ENCODE measurements at places on chromosomes 16 and 17.

- no peak for DNase-seq
Observed at GRCh38 chr17:27888067-27888466, 5.1 kb downstream of the LYRM9 start.

DNA sequence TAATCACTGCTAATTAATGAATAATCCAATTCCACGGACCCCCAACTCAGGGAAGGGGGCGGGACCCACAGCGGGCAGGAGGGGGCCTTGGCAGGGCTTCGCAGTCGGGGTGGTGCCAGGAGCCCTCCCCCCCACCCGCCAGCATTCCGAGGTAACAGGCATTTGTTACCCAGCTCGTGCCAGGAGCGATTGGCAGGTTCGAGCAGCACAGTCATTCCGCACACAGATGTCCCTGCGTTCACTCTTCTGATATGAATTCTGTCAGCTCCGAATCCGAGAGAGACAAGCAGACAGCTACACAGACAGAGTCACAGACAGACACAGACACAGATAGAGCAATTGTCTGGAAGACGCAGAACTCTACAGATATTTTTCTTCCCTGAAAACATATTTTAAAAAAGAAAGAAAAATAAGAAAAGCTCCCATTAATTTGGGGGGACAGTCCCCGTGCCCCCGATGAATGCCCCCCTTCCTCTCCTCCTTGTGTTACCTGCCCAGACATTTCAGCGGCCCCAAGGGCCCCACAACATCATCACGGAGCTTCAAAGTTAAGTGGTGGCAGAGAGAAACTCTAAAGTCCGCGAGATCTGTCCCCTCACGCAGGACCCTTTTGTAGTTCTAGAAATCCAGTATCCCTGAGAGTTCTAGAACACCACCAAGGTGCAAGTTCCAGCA, 10.2 kb downstream of the NEUROD2 start:
- DNase-seq = no peak

- no peak for DNase-seq
Observed at GRCh38 chr17:6752068-6752909, 3.6 kb upstream of the XAF1 start.

- no peak for DNase-seq
Observed at GRCh38 chr16:84957792-84958191, 53.5 kb downstream of the ZDHHC7 start.

- no peak for DNase-seq
Observed at GRCh38 chr17:50721194-50722010, 2.0 kb downstream of the LUC7L3 start.

DNA sequence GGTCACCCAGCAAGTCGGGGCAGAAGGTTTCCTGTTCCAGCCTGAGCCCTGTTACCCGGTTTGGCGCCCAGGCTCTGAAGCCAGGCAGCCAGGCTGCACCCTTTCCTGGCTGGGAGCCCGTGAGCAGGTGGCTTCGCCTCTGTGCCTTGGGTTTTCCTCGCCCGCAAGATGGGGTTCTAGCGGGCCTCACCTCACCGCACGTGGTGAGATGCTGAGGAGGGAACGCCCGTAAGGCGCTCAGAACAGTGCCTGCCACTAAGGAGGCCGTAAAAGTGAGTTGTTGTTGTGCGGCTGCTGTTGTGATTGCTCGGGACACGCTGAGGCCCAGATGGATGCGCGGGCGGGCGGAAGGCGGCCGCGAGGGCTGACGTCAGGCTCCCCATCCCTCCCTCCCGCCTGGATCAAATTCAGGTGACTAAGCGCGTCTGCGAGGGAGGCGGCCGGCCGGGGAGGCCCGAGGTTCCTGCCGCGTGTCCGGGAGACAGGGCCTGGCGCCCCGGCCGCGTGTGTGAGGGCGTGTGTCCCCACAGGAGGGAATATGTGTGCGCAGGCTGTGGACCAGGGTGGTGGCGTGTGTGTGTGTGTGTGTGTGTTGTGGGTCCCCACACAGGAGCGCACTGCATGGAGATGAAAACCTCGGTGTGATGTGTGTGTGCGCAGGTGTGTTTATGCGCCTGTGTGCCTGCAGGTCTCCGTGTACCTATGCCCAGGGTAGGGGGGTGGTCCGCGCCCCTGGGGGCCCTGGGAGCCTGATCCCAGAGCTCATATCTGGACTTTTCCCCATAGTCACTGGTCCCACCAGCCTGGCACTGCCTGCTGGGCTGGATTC, 4.3 kb downstream of the CAMKK1 start:
- no peak for DNase-seq

GRCh38 chr17:76672270-76672851, 28.8 kb upstream of the ST6GALNAC1 start:
- DNase-seq = no peak

DNA sequence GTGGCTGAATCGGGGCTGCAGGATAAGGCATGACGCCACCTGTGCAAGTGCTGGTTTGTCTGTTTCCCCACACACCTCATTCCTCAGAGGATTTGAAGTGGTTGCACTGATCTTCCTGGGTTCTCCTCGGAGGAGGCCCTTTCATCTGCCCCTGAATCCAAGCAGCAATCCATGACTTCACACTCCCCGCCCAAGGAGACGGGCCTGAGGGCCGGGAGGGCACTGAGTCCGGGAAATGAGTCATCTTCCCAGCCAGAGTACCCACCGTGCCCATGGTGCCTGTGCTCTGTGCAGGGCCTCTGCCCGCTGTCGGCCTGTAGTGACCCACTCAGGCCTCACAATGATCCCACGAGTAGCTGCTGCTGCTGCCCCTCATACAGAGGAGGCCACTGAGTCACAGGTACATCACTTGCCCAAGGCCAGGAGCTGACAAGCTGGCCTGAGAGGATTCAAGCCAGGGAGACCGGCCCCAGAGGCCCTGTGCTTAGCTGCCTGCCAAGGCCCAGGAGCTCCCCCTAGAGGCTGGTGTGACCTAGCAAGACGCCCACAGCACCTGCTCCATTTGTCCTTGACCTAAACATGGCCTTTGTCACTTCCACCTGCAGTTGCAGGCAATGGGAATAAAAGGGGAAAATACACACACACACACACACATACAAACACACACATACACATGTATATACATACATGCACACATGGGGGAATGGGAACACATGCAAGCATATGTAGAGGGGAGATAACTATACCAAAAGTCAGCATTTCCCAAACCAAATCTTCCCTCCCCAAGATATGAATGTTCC, 240.0 kb downstream of the C16orf95 start:
- no peak for DNase-seq

DNA sequence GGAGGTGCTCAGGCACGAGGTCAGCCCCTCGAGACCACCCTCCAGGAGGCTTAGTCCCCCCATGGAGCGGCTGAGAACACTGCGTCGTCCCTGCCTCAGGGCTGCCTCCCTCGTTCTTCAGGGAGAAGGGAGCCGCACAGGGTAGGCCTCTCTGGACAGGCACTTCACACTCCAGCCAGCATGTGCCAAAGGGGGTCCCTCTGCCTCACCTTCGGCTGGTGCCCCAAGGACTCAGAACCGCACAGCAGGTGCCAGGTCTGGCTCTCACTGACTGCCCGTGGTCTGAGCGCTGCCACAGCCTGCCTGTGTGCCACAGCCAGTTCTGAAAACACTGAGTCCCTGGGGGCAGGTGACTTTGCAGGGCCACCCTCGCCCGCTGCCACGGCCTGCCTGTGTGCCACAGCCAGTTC, 7.1 kb downstream of the P2RX5 start:
- DNase-seq = no peak

GRCh38 chr17:62717889-62718288, 90.2 kb downstream of the MARCHF10 start:
- DNase-seq = no peak

- no peak for DNase-seq
Observed at GRCh38 chr16:65327346-65327745, 205.5 kb upstream of the CDH11 start.

GRCh38 chr16:71263582-71263981, 25.6 kb downstream of the CMTR2 start:
- no peak for DNase-seq

DNA sequence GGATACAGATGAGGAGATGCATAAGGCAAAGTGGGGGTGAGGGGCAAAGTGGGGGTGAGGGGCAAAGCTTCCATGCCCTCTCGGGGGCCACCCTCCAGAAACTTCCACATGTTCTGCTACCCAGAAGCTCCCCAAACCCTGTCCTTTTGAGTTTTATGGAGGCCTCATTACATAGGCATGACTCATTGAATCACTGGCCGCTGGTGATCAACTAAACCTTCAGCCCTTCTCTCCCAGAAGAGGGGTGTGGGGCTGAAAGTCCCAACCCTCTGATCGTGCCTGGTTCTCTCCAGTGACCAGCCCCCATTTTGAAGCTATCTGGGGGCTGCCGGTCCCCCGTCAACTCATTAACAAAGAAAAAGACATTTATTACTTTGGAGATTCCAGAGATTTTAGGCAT, 27.5 kb downstream of the ITGAE start:
- no peak for DNase-seq

GRCh38 chr17:68457168-68457538, at the start of gene WIPI1:
Gene WIPI1, minus strand, starts transcription at chr17:68457496. Its CDS starts 75 bp downstream, at chr17:68457421.
- no peak for DNase-seq

GRCh38 chr17:66967837-66968543, 3.5 kb downstream of the CACNG4 start:
- DNase-seq = no peak

DNA sequence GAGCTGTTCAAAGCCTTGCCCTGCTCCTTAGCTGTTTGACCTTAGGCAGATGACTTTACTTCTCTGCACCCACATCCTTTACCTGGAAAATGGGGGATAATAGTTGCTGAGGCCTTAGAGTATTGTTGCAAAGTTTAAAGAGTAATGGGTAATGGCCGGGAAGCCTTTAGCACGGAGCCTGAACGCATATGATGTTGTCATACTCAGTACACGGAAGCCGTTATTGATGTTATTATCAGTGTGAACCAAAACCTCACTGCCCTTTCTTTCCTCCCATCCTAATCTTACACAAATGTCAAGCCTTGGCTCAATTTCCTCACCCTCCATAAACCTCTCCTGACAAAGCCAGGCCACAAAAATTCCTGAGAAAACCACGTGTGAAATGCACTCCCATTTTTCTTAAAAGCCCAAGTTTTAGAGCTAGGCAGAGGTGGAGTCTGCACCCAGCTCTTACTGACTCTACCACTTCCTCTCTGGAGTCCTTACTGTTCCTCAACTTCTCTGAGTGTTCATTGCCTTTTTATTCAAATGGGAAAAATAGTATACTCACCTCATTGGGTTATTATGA, 67.3 kb upstream of the CACNG3 start:
- no peak for DNase-seq

GRCh38 chr17:830950-831349, 48.8 kb downstream of the MRM3 start:
- no peak for DNase-seq

DNA sequence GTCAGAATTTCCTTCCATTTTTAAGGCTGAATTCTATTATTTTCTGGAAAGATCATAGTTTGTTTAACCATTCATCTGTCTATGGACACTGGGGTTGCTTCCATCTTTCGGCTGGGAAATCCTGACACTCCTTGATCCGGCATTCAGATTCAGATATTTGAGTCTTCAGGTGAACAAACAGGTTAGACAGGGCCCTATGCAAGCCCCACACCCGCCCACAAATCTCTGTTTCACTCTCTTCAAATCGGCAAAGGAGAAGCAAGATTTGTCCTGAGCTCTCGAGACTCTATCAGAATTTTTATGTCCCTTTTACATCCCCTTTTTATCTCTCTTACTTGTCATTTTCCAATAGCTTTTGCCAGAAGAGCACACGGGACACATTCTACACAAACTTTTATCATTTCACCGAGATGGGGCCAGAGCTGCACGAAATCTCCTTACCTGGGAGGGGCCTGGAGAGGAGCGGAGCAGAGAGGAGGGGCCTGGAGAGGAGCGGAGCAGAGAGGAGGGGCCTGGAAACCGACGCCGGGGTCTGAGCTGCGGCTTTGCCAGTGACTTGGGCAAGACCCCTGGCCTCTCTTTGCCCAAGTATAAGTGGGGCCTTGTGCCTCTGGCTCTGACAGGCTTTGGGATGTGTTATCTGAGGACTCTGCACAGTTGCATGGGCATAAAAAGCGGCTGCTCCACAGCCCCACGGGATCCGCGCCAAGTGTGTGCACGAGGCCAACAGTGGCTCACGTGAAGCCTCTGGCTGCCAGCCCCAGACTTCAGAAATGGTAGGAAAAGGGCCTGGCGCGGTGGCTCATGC, 54.3 kb upstream of the RBFOX3 start:
- DNase-seq = no peak

DNA sequence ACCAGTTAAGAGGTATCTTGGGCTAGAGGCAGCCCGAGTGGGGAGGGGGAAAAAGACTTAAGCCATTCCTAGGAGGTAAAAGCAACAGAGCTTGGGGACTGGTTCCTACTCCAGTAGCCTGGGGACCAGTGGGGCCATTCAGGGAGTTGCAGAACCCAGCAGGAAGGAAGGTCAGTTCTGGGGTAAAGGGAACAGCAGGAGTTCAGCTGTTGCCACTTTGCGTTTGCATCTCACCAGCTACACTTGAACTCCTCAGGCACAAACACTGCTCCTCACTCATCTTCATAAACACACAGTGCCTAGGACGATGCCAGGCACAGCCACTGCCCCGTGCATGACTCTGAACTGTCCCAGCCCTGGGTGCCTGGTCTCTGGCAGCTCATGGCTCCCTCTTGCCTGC, 4.0 kb downstream of the HAP1 start:
- DNase-seq = no peak

DNA sequence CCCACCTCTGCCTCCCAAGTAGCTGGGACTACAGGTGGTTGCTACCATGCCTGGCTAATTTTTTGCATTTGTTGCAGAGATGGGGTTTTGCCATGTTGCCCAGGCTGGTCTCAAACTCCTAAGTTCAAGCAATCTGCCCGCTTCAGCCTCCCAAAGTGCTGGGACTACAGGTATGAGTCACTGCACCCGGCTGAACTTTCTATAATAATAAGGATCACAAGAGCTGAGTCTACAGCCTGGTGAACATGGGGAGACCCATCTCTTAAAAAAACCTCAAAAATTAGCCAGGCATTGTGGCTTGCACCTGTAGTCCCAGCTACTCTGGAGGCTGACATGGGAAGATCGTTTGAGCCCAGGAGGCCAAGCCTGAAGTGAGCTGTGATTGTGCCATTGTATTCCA, 53.5 kb downstream of the WDR59 start:
- DNase-seq = no peak

GRCh38 chr17:50908140-50908859, 42.1 kb upstream of the TOB1 start:
- no peak for DNase-seq

GRCh38 chr17:15124746-15125145, 140.4 kb downstream of the PMP22 start:
- DNase-seq = no peak

- no peak for DNase-seq
Observed at GRCh38 chr17:60073063-60073462, 5.7 kb downstream of the HEATR6 start.

DNA sequence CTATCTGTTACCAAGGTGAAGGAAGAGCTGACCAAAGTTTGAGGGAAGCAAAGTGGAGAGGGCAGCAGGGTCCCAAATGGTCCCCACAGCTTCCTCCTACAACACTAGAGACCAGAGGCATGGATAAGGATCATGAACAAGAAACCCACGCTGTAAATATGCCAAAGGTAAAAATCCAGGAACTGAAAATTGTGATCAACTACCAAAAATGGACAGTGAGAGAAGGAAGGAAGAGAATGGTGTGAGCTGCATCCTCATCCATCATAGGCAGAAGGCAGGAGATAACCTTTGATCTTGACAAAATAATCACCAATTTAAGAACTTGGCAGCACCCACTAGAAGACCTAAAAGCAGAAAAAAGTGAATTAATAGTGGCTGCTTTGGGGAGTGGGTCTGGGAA, 66.2 kb downstream of the CYTH1 start:
- DNase-seq = no peak

GRCh38 chr17:55727920-55728319, 5.3 kb upstream of the TMEM100 start:
- DNase-seq = no peak
